Skin of body (tissue), 3 donors: ENCODE measurements at places on chromosomes 6 and 20.

DNA sequence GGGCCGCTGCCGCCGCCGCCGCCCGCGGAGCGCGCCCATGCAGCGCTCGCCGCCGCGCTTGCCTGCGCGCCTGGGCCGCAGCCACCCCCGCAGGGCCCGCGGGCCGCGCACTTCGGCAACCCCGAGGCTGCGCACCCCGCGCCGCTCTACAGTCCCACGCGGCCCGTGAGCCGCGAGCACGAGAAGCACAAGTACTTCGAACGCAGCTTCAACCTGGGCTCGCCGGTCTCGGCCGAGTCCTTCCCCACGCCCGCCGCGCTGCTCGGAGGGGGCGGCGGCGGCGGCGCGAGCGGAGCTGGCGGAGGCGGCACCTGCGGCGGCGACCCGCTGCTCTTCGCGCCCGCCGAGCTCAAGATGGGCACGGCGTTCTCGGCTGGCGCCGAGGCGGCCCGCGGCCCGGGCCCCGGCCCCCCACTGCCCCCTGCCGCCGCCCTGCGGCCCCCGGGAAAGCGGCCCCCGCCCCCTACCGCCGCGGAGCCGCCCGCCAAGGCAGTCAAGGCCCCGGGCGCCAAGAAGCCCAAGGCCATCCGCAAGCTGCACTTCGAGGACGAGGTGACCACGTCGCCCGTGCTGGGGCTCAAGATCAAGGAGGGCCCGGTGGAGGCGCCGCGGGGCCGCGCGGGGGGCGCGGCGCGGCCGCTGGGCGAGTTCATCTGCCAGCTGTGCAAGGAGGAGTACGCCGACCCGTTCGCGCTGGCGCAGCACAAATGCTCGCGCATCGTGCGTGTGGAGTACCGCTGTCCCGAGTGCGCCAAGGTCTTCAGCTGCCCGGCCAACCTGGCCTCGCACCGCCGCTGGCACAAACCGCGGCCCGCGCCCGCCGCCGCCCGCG is 730 bp downstream of the INSM1 start:
- no peak for DNase-seq

GRCh38 chr20:8621001-8621400 is 447.9 kb upstream of the PLCB4 start:
- no peak for DNase-seq

GRCh38 chr6:83592770-83593394 is 80.5 kb downstream of the PRSS35 start:
- DNase-seq: no peak

DNA sequence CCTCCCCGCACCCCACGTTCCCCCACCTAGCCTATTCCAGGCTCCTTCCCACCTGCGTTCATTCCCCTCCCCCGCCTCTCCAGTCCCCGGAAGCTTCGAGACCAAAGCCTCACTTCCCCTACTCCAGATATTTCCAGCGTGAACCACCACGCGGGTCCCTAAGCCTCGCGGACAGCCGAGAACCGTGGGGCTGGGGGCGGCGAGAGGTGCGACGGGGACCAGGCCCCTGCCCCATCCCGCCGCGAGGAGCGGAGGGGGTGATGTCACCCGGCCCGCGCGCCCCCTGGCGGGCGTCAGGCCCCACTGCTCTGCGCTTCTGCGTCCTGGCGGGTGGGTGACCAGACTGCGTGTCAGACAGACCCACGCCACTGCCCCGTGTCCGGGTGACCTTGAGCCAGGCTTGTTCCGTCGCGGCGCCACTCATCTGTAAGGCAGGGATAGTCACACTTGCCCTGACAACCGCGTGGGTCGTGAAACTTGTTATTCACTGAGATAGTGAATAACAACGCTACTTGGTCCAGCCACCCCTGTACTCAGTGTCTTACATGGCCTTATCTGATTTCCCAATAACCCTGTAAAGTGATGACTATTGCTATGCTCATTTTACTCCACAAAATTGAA is 9.0 kb upstream of the HSP90AB1 start:
- peak; percentile 58 for DNase-seq

DNA sequence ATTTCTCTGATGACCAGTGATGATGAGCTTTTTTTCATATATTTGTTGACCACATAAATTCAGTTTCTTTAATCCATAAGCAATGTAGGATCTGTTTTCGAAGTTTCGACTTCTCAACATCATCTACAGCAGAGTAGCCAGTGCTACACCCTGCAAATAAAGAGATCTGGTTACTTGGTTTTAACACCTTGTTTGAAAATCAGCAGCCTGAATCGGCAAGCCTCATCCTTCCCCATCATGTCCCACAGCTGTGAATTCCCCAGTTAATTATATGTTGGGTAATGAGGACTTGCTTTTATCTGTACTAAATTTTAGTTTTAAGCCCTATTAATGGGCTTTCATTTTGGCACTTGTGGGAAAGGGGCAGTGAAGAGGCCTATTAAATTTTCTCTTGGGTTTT is 80.6 kb downstream of the BMP2 start:
- no peak for DNase-seq

DNA sequence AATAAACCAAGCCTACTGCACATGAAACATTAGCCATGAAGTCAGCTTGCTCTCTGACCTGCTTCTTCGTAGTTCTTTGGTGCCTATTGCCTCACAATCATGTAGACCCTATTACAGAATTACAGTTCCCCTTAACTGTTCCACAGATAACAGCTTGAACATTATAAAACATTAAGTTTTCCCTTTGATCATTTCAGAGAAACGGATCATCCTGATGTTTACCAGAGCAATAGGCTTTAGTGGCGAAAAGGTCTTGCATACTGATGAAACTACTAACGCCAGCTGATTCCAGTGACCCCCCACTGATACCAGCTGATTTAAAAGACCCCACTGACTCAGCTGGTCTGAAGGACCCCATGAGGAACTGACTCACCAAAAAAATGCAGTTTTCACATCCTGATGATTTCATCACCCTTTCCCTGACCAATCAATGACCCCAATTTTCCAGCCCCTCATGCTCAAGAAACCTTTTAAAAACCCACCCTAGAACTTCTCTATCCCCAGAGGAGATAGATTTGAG is 39.4 kb upstream of the MLIP start:
- DNase-seq: no peak

GRCh38 chr6:73388433-73388799 is 6.2 kb upstream of the DDX43 start:
- DNase-seq: no peak

DNA sequence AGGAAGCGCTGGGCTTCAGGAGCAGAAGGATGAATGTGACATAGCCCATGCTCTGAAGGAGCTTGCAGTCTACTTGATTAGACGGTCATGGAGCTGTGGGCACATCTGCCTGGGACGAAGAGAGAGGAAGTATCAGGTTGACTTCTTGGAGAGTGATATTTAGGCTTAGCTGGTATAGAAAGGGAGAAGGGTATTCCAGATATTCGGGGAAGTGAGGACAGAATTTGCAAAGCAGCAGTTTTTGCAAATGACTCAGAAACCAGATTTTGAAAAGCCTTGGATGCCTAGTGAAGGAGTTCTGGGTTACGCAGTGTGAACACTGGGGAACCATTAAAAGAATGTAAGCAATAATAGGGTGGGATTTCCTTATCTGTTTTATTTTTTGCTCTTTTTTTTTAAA is 60.7 kb downstream of the EYA4 start:
- DNase-seq: no peak

DNA sequence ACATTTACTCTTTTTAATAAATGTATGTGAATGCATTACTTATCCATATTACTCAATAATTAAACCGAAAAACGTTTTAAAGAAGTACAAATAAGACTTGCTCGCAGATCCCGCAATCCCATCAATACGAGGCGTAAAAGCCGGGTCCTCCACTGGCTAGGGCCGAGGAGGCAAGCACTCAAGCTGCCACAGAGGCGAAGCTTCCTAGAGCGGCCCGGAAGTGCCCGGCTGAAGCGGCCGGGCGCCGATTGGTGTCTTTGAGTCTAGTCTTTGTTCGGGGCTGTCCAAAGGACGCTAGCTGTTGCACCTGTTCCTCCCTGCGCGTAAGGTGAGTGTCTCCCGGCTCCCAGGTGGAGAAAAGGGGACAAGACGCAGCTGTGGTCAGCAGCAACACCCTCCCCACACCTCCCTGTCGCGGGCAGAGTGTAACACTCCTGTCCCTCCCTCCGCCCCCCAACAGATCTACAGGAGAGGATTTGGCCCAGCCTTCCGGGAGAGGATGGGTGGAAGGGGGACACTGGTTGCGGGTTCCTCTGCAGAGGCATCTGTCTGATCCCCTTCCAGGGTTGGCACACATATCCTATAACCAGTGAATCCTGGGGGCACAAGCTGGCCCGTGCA is at the start of gene ZSCAN16:
TSS of gene ZSCAN16 (plus strand) at position 260 of the 621 bp plus-strand sequence. CDS start 835 bp downstream, outside the sequence.
- peak; percentile 26 for DNase-seq

DNA sequence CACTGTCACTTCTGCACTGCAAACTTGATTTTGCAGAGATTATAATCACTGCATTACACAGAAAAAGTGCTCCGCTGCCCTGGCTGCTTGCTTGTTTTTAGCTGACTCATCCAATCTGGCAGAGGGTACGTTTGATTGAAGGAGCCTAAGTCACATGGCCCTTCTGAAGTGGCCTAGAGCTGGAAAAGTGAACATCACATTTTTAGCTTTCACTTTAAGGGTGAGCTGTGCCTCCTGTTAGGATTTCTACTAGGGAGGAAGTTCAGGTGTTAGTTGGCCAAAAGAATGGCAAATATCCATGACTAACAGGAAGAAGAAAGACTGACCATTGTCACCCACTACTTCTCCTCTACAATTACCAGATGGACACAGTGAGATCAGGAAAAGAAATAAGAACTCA is 889.1 kb upstream of the MAP3K7 start:
- DNase-seq: no peak

DNA sequence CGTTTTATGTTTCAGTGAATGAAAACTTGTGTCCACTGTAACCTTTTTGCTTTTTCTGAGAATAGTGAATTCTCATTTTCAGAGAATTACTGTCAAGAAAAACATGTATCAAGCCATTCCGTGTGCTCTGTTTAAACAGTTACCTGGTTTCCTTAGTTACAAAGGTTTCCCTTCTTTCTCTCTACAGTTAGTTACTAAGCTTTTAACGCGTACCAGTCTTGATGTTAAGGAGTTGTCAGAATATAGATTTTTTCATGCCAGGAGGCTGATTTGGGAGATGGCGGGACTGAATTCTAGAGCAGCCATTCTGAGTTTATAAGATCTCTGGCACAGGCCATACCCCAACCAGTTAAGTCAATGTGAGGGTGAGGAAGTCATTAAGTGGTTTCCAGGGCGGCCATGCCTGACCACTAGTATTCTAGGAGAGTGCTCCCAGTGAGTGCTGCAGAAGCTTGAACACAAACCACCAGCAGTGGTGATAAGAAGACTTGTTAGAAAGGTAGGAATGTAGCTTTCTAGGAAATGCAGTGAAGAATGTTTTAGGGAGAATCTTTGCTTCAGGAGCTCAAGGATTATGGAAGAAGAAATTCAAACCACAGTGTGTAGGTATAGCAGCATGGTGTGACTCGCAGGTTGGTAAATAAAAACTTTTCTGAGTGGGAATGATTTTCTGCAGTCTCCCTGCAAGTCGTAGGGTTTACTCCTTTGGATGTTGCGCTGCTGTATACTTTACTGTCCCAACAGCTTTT is 112.9 kb downstream of the JARID2 start:
- DNase-seq: no peak

GRCh38 chr20:44717986-44718385 is 2.8 kb downstream of the CCN5 start:
- DNase-seq: no peak
